ENCODE measurements at places on chromosomes 11 and 22.

DNA sequence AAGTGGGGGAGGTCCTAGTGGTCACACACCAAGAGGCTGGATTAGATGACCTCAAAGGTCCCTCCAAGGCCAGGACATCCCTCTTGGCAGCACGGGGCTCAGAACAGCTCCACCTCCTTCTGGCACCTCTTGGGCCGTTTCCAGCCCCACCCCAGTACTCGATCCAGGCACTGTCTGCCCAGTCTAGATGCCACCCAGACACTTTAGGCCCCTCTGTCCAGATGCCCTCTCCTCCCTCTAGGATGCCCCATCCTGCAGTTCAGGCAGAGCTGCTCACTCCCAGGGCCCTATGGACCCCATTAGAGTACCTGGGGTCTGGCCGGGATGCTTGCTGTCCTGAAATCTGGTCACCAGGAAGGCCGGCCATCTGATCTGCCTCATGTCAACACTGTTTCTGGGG is 34.7 kb upstream of the PRR5 start:
- DNase-seq, result no peak

DNA sequence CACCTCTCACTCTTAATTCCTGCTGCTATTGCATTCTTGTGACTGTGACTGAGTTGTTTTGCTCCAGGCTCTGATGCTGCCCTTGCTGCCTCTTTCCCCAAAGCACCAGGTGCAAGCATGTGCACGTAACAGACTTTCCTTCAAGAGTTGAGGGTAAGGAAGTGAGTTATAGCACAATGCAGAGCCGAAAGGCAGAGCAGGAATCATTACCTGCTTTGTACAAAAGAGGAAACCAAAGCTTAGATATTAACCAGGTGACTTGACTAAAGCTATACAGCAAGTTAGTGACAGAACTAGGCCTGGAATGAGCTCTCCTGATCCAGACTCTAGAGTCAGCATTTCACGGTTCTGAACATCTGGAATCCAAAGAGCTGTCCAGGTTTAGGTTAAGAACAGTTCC is 33.6 kb downstream of the NEU3 start:
- no peak for DNase-seq

DNA sequence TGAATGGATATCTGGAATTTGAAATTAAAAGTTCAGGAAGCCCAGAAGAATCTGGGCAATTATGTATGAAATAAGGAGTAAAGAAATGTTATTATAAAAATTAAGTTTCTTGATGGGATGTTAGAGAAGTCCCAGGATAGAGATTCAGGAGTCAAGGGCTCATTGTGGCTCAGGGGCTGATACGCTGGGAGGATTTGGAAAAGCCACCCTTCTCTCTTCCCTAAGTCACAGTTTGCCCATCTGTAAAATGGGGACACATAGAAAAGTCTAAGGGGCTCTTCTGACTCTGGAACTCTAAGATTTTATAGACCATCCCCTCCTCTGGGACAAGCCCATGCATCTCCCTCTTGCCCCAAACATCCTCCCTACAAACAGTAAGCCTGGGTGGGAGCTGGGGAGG is 118.1 kb downstream of the TIMP3 start:
- no peak for DNase-seq

DNA sequence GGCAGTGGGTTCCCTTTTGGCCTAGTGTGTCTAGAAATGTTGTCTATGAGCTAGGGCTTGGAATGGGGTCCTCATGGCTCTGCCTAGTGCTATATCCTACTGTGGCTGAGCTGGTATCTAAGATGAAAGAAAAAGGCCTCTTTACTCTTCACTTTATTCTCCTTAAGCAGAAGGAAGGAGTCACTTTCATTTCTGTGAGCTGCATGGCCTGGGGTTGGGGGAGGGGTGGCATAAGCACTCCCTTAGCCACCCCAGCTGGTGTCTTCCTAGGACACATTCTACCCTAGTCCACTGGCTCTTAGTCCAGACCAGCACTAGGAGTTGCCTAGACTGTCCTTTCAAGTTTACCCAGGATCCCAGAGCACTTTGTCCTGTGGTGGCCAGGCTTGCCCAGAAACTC is 1148.9 kb upstream of the CNTN5 start:
- DNase-seq, result no peak

GRCh38 chr11:126633330-126633729 is 277.8 kb downstream of the ST3GAL4 start:
- DNase-seq, result no peak

GRCh38 chr11:33383075-33383919 is 126.1 kb downstream of the HIPK3 start:
- DNase-seq, result no peak

- DNase-seq, result no peak
Measured at GRCh38 chr22:45722006-45722405, 50.4 kb downstream of the ATXN10 start.

- peak; percentile 48 for DNase-seq
Measured at GRCh38 chr11:8593935-8594909, at the start of gene STK33. TSS of gene STK33 (minus strand) at chr11:8594228. CDS start at chr11:8474905, 119,323 bp downstream.

DNA sequence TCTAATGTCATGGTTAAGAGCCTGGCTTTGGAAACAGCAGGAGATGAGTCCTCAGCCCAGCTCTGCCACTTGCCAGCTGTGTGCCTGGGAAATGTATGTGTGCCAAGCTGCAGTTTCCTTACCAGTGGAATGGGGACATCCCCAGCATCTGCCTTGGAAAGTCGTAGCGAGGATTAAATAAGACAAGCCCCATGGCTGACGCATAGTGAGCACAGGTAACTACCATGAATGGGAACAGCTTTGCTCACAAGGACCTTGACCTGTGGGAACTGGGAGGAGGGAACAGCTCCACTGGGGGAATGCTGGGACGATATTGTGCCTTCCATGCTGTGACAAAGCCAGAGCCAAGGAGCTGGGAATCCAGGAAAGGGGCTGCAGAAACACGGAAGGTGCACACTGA is 2.6 kb upstream of the DSCAML1 start:
- no peak for DNase-seq

DNA sequence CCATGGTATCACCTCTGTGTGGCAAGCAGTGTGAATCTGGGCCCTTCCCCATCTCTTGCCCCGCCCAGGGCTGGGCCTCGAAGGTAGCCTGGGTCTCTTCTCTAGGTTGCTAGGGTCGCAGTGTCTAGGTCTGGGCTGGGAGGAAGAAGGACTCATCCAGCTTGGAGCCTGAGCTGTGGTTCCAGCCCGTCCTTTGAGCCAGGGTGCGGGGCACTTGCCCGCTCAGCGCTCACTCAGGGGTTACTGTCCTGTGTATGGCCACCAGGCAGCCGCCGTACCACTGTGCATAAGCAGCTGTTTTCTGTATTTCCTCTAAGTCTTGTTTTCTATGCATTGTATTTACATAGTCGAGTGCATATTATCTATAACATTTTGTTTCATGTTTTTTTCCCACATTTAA is 160.9 kb downstream of the TBC1D22A start:
- no peak for DNase-seq

DNA sequence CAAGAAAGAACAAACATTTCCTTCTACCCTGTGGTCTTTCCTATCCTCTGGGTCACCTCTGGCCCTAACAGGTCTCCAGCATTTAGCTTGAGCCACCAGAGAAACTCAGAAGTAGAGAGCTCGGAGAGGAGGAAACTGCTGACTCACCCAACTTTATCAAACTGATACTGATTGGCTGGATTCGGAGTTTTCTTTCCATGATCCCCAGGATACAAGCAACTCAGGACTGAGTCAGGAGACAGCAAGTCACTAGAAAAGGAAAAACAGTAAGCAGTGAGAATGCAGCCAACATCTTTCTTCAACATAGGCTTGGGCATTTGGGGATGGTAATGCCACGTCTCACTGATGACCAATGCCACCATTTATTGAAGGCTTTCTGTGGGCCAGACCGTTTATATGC is 32.7 kb downstream of the THOC5 start:
- no peak for DNase-seq

GRCh38 chr22:38193580-38193979 is 8.2 kb upstream of the MAFF start:
- DNase-seq, result no peak

GRCh38 chr11:78931891-78932290 is 357.2 kb upstream of the NARS2 start:
- DNase-seq, result no peak

GRCh38 chr11:20002312-20003216 is 157.7 kb downstream of the DBX1 start:
- DNase-seq, result no peak

DNA sequence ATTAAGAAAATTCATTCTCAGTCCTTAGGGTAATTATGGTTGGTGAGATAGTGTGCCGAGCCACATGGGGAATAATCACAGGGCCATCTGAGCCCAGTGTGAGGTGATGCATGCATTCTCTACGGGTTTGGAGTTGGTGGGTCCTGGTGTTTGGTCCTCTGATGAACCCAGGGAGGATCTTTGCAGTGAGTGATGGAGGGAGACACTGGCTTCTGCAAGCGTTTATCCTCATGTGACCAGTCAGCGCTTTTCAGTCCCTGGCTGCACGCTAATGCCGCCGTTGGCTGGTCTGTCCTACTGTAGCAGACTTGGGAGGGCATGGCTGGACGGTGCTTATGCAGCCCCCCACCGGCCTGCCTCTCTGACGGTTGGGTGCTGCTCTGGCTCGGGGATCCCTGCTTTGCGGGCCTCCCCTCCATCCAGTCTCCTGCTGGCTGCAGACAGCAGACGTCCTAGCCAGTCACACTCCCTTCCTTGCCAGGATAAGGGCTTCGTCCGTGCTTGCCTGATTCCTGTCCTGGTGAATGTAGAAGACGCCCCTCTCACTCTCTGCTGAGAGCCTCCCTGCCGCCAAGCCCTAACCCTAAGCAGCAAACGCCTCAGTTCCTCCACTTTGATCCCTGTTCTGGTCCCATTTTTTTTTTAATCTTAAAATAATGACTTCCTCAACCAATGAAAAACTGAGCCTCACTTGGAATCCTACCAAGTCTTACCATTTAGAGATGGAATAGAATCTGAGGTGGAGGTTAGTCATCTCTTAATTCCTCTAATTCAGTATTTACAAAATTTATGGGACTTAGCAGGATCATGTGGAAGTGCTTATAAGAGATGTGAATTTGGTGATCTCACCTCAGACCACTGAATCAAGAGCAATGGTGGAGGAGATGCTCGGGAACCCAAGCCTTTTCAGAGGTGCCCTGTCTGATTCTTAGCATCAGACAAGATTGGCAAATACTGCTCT is 143.7 kb upstream of the SORL1-AS1 start:
- DNase-seq, result no peak

GRCh38 chr11:117620086-117620485 is 176.9 kb downstream of the DSCAML1 start:
- DNase-seq, result no peak

- no peak for DNase-seq
Measured at GRCh38 chr11:28738549-28738948, 630.4 kb downstream of the METTL15 start.

GRCh38 chr11:130278151-130278550 is 36.6 kb downstream of the ZBTB44 start:
- DNase-seq, result no peak

DNA sequence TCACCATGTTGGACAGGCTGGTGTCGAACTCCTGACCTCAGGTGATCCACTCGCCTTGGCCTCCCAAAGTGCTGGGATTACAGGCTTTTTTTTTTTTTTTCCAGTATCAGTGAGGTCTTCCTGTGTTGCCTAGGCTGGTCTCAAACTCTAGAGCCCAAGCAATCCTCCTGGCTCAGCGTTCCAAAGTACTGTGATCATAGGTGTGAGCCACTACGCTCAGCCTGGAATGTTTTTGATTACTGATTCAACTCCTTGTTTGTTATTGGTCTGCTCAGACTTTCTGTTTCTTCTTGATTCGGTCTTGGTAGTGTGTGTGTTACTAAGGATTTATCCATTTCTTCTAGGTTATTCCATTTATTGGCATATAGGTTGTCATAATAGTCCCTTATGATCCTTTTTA is 31.3 kb downstream of the NAGA start:
- no peak for DNase-seq

DNA sequence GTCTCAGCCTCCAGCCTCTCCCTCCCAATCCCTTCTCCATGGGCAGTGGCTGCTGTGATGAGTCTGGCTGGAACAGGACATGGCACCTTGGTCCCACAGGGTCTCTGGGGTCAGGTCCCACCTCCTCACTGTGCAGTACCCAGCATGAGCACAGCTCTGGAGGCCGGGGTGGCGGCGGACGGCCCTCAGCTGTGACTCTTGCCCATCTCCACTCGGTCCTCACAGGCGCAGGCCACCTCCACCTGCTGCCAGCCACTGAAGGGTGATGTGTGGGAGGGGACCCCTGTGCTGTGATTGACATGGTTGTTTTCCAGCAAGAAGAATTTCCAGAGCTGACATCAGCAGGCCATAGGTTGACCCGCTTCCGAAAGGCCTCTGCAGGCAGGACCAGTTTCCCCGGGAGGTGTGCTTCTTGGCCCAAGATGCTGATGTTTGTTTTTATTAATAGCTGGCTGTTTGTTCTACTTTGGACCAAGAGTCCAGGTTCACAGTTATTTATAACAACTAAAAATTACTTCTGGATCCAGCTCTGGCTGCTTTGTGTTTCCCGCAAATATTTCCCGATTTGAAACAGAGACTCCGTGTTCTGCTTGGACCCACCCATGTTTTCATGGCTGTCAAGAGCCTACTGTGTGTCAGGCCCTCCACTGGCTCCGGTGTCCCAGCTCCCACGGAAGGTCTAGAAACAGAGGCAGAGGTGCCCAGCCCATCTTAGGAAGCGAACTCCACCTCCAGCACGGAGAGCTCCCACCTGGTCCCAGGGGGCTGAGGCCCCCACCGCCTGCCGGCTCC is 45.7 kb downstream of the SCUBE1 start:
- DNase-seq, result no peak

GRCh38 chr11:67408437-67409200 is 4.7 kb downstream of the TBC1D10C start:
- DNase-seq, result no peak

DNA sequence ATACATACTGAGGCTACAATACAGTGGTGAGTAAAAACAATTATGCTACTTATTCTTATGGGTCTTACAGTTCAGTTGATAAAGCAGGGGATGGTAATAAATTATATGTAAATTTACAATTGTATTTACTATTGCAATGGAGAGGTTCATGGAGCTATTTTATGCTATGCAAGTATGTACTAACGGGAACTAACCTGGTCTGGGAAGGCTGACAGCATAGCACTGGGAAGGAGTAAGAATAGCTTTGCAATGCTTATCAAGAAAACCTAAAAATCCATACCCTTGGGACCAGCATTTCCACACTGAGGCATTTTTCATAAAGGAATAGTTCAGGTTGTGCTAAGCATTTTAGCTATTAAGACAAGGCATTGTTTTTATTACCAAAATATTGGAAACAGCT is 700.6 kb downstream of the NELL1 start:
- DNase-seq, result no peak

DNA sequence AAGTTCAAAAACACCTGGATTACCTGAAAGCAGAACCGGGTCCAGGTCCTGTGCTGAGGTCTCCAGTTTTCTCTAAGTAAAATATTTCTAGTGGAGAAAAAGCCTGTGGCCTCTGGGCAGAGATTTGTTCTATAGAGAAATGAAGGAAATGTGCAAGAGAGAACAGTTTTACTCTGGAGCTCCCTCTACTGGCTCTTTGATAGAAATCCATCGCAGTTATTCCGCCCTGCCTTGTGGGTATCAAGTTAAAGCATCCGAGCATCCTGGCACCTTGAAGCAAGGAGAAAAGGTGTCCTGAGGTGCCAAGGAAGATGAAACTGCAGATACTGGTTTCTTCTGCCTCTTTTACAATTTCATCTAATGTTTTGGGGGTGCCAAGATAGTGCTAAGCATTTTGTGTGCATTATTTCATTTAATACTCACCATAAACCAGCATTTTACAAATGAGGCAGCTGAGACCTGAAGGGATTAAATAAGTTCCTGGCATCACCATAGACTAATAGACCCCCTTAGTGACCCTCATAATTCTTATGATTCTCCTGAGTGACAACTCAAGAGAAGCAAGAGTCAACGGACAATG is 113.1 kb upstream of the HSD17B12 start:
- no peak for DNase-seq

Data from activated CD4-positive, alpha-beta T cell treated with anti-CD3 and anti-CD28 coated beads, Interleukin-2, amount 50 U/mL, for 48 hours (primary cell).